ENCODE measurements at places on chromosomes 1 and 21.
A peak's percentile ranks its signal among the peaks of the same experiment; 100 is the strongest.

DNA sequence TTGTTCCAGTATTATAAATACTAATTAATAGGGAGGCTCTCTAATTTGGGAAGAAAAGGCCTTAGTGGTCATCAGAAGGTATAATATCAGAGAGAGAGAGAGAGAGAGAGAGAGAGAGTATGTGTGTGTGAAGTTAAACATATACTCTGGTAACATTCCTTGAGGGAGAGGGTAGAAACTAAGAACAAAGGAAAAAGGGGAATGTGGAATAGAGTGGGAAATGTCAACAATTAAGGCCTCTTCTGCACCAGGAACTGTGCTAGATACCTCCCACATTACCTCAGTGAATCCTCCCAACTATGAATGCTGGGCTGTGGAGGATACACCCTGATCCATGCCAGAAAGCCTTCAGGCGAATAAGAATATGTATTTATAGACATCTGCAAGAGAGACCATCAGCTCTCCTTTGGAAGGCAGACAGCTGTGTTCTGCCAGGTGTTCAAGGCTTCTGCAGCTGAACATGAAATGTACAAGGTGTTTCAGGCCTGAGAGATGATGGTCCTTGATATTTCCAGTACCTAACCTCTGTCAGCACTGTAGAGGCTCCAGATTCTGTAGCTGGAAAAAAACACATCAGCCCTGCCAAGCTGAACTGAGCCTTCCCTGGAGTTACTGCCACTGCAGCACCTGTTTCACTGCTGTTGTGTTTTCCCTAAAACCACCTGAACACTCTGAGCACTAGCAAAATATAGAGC, 29.1 kb downstream of the TBX15 start:
- no peak for DNase-seq

- no peak for DNase-seq
Observed at GRCh38 chr1:64133036-64133435, 70.4 kb upstream of the UBE2U start.

DNA sequence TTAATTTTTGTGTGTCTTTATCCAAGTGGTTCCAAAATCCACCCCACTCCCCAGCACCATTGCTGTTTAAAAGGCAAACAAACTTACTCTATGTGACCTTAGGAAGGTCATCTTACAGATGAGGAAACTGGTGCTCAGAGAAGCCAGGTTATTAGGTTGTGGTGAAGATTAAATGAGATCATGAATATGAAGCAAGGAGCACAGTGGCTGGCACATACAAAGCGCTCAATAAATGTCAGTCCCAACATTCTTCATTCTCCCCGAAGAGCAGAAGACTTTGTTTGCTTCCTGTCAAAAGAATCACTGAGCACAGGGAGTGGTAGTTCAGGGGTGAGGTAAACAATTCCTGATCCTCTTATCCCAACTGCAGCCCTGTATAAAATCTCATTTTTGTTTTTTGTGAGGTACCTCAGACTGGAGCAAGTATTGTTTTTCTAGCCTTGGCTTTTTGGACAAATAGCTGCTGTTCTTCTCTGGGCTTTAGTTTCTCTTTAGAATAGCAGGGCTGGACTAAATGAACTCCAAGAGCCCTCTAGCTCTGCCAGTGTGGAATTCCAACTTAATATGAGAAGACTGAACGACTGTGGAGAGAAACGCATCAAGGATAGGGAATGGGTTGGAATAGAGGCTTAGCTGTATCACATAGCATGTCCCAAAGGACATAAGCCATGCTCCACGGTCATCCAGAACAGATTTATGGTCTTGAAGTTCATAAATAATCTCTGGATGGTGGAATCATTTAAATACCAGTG, 455.3 kb upstream of the USP24 start:
- no peak for DNase-seq

DNA sequence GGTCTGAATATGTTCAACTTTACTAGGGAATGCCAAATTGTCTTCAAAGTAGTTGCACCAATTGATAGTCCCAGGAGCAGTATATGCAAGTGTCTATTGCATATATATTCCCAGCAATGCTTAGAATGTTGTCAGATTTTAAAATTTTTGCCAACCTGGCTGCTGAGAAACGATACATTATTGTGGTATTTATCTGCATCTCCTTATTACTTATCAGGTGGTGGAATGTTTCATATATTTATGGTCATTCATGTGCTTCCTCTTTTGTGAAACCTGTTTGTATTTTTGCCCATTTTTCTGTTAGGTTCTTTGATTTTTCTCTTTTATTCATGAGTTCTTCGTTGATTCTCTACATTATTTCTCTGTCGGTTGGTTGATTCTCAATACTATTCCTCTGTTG, 39.5 kb downstream of the COLGALT2 start:
- DNase-seq = no peak

DNA sequence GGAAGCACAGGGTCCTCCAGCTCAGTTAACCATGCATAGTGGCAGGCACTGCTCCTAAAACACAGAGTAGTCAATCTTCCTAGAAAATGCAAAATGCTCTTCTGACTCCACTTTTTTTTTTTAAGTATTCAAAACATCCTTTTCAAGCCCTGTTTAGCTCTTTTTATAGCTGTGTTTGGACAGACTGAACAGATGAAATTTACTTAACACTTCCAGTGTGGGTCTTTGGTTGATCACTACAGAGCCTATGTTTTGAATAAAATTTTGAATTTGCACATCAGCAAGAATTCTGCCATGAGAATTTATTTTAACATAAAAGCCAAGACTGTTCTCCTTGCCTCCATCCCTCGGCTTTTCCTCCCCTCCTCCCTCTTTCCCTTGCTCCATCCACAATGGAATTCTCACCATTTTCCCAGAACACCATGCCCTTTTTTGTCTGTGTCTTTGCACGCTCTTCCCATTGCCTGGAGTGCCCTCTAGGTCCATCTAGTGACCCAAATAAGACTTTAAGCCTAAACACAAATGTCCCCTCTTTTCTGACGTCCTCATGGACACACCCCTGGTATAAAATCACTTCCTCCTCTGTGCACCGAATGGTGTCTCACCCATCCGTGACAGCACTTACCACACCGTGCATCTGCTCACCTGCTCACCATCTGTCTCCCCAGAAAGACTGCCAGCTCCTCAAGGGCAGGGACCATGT, 24.0 kb upstream of the CPT2 start:
- peak; percentile 64 for DNase-seq

DNA sequence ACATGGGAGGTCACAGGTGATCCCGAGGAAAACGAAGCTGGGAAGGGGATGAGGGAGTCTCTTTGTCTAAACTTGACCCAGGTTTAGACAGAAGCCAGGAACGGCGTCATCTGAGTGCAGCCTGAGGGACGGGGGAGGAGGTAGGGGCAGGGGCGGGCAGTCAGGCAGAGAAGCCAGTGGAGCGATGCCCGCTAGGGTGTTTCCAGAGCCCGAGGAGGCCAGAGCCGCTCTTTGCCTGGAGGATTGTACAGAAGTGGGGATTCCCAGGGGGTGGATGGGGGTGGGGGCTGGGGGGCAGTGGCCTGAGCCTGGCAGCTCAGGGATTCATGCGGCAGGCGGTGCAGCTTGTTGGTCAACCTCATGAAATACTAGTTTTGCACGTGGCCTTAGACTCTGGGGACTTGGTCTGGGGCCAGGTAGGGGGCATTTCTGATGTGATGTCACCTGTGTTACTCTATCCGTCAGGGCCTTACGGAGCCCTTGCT, 58.4 kb downstream of the VPS26C start:
- peak; percentile 75 for DNase-seq

DNA sequence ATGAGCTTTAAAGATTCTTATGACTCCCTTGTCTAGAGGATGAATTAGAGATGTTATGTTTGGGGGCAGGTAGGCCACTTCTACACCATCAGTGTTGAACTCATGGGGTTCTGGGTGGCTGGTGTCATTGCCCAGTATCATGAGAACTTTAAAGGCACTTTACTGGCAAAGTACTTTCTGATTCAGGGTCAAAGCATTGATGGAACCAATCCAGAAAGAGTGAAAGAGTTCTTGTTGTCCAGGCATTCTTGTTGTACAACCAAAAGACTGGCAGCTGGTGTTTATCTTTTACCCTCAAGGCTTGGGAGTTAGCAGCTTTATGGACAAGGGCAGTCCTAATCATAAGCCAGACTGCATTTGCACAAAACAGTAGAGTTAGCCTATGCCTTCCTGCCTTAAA, 673.0 kb downstream of the USP25 start:
- DNase-seq = no peak

- DNase-seq = no peak
Observed at GRCh38 chr1:186679924-186680244, 339 bp downstream of the PTGS2 start.

DNA sequence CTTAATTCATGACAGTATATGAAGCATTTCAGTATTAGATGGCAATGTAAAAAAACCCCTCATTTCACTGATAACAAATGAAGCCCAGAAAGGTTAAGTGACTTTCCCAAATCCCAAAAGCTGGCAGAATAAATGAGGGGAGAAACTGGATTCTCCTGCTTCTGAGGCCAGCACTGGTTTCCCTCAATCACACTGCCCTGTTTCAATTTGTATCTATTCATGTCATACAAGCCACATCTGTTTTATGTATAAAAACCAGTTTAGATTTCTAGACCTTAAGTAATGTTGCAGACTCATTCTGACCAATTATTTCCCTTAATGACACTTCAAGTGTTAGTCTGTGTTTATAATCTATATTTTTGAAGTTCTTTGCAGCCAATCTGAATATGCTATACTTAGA, 16.8 kb downstream of the PLPPR4 start:
- no peak for DNase-seq

DNA sequence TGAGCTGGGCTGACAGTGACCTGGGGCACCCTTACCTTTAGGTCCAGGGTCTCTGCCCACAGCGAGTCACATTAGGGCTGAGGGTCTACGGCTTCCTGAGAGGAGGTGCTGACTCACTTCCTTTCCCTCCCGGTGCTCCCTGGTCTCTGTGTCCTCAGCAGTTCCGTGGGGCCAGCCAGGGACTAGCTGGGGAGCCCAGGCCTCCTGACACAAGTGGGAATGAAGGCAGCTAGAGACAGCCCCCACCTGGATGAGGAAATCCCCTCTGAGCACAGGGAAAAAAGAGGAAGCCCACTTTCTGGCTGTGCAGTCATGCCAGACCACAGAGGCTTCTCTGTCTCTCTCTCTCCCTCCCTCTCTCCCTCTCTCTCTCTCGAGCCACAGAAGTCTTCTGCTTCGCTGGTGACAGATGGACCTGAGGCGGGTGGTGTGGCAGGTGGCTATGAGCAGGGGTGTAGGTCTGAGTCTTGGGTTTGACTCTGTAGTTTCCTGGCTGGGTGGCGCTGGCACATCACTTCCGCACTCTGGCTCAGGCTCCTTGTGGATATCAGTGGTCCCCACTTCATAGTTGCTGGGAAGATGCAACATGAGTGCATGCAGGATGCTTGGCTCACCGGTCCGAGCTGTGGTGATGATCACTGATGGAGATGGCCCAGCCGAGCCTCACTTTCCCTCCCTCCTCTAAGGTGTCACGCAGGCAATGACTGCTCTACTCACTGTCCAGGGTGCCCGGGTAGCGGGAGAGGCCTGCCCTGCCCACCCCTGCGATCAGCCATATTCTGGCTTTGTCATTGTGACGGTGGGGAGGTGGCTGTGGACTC, 3.5 kb downstream of the SLC66A1 start:
- DNase-seq = peak; percentile 72

GRCh38 chr1:15426492-15427279, 11.6 kb upstream of the CTRC start:
- DNase-seq = no peak

DNA sequence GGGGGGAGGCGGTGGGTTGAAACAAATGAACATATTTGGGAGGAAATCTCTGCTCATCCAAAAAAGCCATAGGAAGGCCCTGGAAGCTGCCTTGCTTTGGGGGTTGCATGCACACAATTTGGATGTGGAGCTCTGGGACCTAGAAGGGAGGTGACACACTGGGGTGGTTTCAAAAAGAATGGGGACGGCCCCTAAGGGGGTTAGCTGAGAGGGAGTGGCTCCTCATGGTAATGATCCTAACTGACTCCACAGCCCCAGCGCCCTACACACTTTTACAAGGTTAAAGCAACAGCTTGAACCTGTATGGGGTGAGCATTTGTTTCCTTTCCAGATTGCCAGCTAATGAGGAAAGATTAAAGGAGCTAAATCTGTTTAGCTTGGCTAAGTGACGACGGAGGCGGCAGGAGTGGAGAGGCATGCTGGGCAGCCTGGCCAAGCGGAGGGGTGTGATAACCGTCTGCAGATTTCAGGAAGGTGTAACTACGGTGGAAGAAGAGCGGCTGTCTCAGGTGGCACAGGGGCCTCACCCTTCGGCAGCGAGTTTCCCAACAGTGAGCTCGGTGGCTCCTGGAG, 107.3 kb downstream of the RNF220 start:
- no peak for DNase-seq

GRCh38 chr1:223077247-223077833, 65.7 kb downstream of the TLR5 start:
- no peak for DNase-seq

DNA sequence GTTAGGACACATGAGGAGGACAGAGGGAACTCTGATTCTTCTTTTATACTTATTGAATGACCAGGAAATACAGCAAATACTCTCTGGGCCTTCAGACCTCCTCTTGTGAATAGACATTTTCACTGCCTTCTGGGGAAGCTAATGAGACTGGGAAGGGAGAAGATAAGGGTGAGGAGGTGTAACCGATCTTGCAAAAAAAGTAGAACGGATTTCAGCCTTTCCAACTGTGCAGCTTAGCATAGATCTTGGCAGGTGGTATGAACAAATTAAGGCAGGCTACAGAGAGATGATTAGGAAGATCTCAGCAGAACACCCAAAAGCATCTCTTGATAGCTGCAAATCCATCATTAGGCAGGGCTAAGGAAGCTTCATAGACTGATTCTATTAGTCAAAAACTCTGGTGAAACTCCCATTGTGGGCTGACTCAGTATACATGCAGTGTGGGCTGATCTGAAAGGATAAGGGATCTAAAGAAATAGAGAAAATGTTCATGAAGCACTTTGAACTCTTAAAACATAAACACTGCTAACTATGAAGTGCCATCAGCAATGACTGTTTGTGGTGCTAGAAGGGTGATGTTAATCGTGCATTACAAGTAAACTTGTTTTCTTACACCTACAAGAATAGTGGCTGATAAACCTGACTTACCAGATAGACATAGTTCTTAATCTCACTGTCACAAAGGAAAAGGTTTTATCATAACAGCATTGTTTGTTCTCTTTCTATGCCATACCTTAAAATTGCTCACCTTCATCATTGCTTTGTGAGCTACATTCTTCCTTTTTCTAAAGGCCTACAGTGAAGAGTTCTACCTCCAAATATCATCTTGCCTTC, 85.5 kb upstream of the PALMD start:
- no peak for DNase-seq

DNA sequence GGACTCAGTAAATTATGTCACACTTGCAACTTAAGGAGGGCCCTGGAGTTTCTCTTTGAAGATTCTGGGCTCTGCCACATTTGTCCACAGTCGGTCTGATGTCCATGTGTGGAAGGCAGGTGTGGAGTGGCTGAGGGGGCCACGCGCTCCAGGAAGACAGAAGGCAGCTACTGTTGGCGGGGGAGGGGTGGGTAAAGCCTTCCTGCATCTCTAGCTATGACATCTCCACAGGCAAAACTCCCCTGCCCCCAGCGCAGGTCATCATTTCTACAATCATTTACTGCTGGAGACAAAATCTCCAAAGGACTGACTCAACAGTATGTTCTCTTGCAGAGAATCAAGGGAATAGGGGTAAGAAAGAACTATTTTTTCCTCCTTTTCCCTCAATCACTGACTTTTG, 11.4 kb upstream of the TSPEAR start:
- DNase-seq = no peak

Data from GM13977 (cell line).